Motor neuron (in vitro differentiated cells): ENCODE measurements at places on chromosomes 3 and 15.

DNA sequence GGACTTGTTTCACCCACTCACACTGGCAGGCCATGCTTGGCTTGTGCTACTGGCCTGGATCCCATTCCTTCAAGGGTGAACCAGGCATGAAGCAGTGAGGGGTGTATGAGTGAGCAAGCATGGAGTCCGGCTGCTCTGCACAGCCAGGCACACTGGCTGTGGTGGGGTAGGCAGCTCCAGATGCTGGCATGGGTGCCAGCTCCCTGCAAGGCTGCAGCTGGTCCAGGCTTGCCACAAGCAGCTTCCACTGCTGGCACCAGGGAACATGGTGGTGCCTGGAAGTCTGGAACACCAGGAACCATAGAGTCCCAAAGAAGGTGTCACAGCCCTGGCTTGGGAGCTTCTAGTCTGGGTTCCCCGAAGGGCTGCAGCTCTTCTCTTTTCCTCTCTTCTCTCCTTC lies 395.1 kb downstream of the UNC13C start:
- ATAC-seq = no peak

DNA sequence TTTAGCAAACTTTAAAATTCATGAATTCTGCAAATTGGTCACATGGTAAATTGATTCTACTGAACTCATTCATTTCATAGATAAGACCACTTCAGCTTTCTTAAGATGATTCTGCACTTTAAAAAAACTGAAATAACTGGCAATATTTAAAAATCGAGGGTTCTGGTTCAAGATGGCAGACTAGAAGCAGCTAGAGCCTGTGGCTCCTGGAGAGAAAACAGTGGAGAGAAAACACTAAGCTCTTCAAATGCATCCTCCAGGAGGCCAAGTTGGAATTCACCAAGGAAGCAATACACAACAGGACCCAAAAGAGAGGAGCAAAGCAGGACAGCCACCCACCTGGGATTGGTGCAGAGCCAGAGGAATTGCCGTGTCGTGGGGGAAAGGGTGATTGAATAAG lies 132.1 kb downstream of the SPATA16 start:
- no peak for ATAC-seq

GRCh38 chr3:150786791-150787190 lies 23.8 kb upstream of the SIAH2 start:
- ATAC-seq = no peak

- peak; percentile 89 for ATAC-seq
Observed at GRCh38 chr15:66862940-66863335, 160.9 kb downstream of the SMAD6 start.

- no peak for ATAC-seq
Observed at GRCh38 chr15:39752246-39752645, 30.4 kb downstream of the FSIP1 start.

GRCh38 chr3:99330281-99330680 lies 308.1 kb upstream of the COL8A1 start:
- ATAC-seq = peak; percentile 72

DNA sequence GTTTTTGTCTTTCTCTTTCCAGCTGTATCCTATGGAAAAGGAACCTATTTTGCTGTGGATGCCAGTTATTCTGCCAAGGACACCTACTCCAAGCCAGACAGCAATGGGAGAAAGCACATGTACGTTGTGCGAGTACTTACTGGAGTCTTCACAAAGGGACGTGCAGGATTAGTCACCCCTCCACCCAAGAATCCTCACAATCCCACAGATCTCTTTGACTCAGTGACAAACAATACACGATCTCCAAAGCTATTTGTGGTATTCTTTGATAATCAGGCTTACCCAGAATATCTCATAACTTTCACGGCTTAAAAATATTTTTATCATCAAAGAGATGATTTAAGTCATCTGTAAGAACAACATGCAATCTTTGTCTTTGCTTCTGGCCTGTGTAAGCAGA lies 44.9 kb upstream of the PARP14 start:
- no peak for ATAC-seq

GRCh38 chr3:149340310-149340933 lies 7.0 kb upstream of the TM4SF18 start:
- no peak for ATAC-seq

DNA sequence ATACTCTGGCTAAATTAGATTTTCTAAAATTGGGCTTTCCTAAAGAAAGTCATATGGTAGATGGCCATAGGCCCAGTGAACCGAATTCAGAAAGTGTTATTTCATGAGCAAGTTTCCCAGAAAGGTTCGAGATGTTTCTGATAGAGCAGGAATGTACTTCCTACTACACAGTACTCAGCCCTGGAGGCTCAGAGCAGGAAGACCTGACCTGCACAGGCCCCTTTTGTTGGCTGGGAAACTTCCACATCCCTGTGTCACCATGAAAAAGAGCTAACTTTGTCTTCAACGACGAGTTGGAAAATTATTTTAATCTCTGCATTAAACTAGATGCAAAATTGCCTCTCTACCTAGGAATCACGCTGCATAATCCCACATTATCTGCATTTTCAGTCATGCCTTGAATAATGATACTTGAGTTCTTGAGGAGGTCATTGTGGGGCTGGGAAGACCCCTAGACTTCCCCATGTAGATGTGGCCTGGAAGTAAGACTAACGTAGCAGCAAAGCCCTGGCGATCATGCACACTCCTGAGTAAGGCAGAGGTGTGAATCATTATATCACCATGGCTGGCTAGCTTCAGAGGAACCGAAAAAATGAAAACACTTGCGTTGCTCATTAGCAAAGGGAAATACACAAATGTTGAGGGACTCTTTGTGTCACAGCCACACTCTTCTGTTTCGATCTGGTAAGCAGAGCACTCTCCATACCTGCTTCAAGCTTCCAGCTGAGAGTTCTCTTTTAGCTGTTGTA lies 47.1 kb downstream of the CMTM7 start:
- ATAC-seq = no peak

GRCh38 chr15:85702321-85703101 lies 92.2 kb downstream of the KLHL25 start:
- ATAC-seq = no peak

- ATAC-seq = no peak
Observed at GRCh38 chr3:87136066-87136596, 91.0 kb upstream of the CHMP2B start.

DNA sequence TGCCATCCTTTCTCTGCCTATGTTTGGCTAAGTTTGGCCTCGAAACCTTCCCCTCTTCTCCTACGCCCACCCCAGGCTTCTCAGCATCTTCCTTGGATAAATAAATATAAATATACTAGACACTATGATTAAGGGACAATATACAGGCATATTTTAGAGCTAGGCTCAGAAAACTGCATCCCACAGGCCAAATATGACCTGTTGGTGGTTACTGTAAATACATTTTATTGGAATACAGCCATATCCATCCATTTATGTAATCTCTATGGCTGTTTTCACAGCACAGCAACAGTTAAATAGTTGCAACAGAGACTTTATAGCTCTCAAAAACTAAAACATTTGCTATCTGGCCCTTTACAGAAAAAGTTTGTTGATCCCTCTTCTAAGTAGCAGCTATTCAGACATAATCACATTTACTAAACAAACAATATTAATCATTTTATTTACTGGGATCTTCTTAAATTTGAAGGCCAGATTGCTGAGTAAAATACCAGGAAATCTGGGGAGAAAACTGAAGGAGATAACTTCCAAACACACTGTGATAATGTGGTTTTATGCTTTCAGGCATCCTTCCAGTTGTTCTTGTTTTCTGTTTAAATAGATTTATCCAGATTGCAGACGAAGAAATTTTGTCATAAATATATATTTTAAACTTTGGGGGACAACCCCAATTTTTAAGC lies 269.7 kb upstream of the THRB start:
- no peak for ATAC-seq

- ATAC-seq = peak; percentile 56
Observed at GRCh38 chr15:75348034-75348561, 1.3 kb downstream of the NEIL1 start.

- ATAC-seq = no peak
Observed at GRCh38 chr3:194306109-194306686, 44.9 kb downstream of the CPN2 start.
